ENCODE measurements at places on chromosomes 7 and 10.

DNA sequence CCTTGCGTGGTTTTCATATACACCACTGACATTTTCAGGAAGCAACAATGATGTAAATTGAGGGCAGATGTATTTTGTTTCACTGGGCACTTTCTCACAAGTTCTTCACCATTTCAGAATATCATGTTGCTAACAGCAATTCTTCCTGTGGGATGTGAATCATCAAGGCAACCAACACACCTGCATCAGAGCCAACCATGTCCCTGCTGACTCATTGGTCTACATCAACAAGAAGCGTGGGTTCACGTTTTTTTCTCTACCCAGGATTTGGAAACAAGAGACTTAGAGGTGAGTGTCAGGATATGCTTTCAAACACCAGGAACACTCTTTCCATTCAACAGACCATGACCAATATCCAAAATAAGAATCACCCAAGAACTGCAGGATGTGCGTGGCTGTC lies 203.9 kb downstream of the TEX36 start:
- DNase-seq: no peak

DNA sequence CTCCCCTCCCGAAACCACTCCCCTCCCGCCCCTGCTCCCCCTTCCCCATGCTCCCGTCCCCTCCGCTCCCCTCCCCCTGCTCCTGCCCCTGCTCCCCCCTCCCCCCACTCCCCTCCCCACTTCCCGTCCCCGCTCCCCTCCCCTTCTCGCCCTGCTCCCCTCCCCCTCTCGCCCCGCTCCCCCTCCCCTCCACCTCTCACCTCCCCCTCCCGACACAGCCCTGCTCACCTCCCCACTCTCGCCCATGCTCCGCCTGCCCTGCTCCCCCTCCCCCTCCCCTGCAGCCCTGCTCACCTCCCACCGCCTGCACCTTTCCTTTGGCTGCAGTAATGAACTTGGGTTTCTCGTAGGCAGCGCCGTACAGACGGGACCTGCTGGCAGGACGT lies 49.9 kb upstream of the NKX6-2 start:
- DNase-seq: no peak

DNA sequence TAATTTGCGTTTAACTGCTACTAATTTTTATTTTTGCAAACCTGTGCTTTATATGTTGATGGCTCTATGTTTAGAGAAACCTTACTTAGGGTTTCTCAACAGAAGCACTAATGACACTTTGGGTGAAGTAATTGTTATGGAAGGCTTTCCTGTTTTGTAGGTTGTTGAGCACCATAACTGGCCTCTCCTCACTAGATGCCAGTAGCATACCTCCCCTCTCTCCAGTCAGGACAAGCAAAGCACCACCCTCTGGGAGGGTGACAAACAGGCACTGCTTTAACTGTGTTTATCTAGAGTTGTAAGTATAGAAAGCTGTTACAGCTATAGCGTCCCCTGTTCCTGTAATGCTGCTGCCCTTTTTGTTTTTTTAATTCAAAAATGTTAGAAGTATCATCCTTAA lies 60.9 kb downstream of the WAC start:
- DNase-seq: no peak

GRCh38 chr7:27751888-27752660 lies 12.1 kb downstream of the TAX1BP1 start:
- DNase-seq: no peak

DNA sequence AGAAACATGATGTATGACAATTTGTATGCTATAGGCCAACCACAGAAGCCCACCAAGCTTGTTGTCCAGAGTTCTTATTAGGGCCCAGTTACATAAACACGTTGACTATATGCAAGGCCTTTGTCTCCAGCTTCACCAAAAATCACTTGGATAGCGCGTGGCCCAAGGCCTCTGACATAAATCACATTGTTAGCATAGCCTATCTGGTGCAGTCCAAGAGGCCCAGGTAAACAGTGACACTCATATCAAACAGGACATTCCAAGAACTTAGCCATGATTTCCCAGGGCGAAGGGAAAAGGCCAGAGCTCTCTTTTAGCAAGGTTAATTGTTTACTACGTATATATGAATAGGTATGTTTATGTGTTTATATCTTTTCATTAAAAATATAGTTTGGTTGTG lies 337.2 kb upstream of the CELF2 start:
- no peak for DNase-seq

- DNase-seq: no peak
Measured at GRCh38 chr7:938546-939185, 15.8 kb downstream of the ADAP1 start.

- DNase-seq: no peak
Measured at GRCh38 chr7:20240080-20240926, 23.1 kb upstream of the MACC1 start.

- DNase-seq: no peak
Measured at GRCh38 chr7:33458581-33458980, 329.2 kb downstream of the BBS9 start.

- no peak for DNase-seq
Measured at GRCh38 chr10:74058071-74058470, 60.2 kb downstream of the VCL start.

- DNase-seq: no peak
Measured at GRCh38 chr7:77699056-77699455, 2.8 kb downstream of the RSBN1L start.

- no peak for DNase-seq
Measured at GRCh38 chr7:5671046-5671445, 110.4 kb downstream of the RNF216 start.

DNA sequence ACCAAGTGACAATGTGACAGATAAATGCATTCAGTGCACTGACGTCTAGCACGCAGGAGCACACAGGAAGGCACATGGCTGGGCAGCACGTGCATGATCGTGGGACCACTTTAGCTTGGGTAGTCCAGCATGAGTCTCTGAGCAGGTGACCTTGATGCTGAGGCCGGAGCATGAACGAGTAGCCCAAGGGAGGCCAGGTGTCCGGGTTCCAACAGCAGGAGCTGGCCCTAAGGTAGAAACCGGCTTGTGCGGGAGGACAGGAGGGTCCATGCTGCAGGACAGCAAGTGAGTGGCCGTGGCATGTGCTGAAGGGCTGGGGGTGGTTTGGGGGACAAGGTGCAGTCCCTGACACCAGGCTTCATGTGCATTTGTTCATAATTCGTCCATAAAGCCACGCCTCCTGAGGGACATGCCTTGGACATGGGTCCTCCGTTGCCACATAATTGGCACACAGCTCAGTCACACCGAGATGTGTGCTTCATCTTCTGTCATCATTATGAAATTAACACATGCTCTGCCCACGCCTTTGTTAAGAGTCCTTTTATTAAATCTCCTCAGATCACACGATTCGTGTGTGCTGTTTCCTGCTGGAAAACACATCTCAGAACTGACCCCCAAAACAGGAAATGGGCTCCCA lies 3.1 kb upstream of the STK32C start:
- DNase-seq: no peak

DNA sequence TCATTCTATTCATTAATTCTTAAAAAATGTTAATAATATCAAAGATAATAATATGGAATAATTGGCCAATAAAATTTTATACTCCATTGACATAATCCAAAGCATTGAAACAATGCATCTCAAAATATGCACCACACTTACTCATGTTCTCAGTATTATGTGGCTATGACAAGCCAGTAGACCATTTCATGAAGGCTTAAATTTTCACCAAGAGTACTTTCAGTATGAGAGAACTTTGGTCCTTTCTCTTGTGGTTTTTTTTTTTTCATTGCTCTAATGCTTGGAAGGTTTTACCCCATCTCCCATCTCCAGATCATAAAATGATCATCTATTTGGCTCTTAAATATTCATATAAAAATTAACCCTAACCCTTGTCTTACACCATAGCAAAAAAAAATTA lies 45.5 kb upstream of the TMEM140 start:
- DNase-seq: no peak

DNA sequence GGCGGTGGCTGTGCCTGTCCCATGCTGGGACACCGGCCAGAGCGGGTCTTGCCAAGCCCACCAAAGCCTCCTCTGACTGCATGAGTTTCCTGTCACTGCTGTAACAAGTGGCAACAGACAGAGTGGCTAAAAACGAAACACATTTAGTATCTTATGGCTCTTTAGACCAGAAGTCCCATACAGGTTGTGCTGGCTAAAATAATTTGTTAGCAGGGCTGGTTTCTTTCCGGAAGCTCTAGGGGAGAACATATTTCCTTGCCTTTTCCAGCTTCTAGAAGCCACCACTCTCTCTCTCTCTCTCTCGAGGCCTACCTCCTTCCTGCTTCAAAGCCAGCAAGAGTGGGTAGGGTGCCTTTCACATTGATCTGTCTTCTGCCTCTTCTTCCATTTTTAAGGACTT lies 171.6 kb upstream of the PLPP4 start:
- DNase-seq: no peak

DNA sequence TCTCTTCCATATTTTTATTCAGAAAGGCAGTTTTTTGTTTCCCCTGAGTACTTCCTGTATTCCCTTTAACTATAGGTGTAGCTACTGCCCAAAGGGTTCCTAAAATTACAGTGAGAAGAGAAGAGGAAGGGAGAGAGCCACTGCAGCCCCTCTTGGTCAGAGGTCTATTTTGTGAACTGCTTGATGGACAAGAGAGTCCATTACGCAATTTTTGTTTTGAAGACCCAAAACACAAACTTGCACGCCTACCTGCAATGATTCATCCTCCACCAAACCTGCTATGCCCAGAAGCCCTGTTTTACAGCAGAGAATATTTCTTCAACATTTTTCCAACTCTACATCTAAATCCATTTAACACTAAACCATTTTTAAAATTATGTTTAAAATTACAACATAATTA lies 75.1 kb downstream of the PDE1C start:
- no peak for DNase-seq

DNA sequence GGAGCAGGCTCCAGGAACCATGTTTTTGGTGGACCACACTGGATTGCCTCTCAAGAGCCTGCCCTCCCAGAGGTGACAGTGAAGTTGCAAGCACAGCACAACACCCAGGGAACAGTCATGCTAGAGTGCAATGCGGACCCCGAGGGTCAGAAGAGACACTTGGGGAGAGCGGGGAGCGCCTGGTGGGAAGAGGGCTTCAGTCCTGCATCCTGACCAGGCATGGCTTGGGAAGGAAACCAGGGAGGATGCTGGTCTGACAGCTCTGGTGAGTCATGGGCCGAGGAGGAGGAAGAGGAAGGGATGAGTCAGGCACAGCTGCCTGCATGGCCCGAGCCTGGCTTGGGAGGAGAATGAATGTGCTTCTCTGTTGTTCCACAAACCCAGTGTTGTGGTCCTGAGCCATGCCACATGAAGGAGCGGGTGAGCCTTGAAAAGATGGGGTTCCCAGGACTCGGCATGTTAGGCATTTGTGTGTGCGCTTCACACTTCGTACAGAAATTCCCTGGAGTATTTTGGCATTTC lies 29.5 kb upstream of the ANKRD2 start:
- DNase-seq: no peak

GRCh38 chr10:79946271-79947082 lies 2.4 kb downstream of the SFTPD start:
- DNase-seq: no peak

- no peak for DNase-seq
Measured at GRCh38 chr7:10076660-10077300, 896.9 kb upstream of the PHF14 start.

DNA sequence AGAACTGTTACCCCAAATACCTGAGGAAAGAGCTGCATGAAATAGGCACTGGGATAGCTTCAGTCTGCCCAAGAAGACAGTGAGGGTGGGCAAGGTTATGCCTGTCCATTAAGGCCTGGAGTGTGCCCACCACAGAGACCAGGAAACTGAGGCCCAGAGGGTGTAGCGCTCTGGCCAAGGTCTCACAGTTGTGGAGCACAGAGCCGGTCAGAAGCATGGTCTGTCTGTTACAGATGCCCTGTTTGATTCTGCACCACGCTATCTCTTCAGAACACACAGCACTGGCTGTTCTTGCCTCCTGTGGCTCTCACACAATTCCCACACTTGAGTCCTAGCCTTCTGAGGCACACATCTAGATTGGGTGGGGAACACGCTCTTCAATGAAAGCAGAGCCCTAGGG lies 261.4 kb downstream of the GRID1 start:
- DNase-seq: no peak

GRCh38 chr10:99908512-99908911 lies 101.2 kb downstream of the DNMBP start:
- no peak for DNase-seq

DNA sequence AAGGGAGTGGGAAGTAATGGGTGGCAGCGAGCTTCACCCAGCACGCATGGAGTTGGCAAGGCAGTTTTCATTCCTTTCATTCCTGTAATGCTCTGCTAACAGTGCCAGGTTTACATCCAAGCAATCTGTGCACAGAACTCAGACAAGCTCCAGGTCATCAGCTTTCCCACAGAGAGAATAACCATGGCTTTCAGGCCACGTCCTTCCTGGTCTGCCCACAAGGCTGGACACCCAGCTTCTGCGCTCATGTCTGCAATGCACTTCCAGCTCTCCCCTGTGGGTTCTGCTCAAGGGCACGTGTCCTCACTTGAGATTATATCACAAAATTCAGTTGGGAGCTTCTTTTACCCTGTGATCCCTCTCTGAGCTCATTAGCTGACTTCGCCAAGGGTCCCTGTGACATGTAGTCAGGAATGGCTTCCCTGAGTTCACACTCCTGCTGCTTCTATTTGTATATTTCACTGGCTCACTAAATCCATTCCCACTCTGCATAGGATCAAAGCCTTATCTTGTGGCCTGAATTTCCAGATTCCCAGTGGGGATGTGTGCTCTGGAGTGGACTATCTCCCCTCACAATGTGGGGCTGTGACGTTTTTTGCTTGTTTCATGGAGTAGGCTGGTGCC lies 18.6 kb downstream of the AKR1C2 start:
- no peak for DNase-seq

DNA sequence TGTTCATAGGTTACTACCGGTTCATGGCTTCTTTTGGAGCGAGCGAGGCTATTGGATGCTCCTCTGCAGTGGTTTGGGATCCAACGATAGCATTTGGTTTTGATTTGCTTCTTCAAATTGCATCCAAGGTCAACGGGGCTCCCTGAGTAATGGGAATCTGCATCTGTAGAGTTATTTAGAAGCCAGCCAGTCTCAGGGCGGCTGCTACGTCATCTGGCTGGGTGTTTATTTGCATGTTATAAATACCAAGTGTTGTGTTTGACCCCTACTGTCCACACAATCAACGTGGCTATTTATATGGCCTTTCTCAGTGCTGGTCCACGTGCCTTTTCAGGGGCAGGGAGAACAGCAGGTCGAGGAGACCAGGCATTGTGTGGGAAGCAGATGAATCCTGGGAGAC lies 137.7 kb downstream of the PRPF18 start:
- DNase-seq: no peak

- no peak for DNase-seq
Measured at GRCh38 chr10:71964743-71965515, 734 bp downstream of the CHST3 start.

GRCh38 chr7:65946904-65947303 lies 35.1 kb downstream of the GUSB start:
- no peak for DNase-seq

- peak; percentile 29 for DNase-seq
Measured at GRCh38 chr7:157568770-157569584, 232.2 kb downstream of the DNAJB6 start.

All from T-helper 9 cell (primary cell).